HT1080 (cell line): ENCODE measurements at places on chromosomes 16 and 17. TPM values are rescaled to one million over a fixed set of nuclear protein-coding genes. Genes with fewer than 3 reads are reported as not detected.

DNA sequence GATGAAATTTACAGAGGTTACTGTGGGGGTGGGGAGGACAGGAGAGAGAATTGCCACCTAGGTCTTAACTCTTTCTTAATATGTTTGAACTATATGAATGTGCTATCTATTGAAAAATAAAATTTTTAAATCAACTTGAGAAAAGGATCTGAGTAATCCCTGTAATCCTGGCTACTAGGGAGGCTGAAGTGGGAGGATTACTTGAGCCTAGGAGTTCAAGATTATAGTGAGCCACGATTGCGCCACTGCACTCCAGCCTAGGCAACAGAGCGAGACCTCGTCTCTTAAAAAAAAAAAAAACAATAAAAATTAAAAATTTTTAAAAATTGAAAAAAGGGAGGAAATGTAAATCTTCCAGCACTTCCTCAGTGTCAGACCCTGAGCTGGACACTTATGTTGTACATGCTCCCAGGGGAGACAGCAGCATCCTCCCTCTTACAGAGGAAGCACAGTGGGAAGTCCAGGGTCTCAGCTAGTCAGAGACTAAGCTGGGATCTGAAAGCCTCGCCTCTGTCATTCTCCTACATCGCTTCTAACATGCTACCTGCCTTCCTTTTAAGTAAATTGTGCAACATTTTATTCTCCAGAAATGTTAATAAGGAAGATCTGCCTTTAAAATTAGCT lies 21.9 kb downstream of the PMM2 start:
- DNase-seq: no peak

DNA sequence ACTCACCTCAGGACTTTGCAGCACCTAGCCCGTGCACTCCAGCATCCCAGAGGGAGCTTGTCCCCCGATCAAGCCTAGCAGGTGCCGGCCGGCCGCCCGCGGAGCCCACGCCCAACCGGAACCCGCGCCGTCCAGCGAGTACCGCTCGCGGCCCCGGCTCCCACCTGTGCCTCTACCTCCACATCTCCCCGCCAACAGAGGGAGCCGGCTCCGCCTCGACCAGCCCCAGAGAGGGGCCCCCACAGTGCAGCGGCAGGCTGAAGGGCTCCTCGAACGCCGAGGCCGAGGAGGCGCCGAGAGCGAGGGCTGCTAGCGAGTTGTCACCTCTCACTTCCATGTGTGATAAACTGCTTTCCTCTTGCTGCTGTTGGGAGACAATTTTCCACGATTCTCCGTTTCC lies 41.1 kb upstream of the DHRS7B start:
- no peak for DNase-seq

DNA sequence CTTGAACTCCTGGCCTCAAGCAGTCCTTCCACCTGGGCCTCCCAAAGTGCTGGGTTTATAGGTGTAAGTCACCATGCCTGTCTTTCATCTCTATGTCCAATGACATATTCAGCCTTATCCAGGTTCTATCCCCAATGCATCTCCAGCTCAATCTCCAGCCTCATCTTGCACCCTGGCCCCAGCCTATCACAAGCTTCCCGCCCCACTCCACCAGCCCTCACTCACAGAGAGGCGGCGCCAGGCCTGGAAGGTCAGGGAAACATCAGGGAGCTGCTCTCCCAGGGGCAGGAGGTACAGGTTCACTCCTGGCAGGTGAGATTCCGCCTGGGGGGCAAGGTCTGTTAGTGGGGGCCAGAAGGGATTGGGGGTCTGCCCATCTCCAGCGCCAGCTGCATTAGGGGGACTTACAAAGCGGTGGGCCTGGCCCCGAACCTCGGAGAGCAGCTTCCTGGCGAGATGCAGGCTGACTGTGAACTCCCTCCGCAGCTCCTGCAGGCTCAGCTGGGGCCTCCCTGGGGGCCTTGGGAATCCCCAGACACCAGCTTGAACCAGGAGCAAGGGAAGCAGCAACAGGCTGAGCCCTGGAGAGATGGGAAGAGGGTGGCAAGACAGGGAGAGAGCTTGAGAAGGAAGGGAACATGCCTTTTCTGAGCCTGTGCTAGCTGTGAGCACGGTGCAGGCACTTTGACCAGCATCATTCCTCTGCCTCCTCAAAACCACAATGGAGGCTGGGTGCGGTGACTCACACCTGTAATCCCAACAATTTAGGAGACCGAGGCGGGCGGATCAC lies 3.0 kb downstream of the IL27 start:
- DNase-seq: peak; percentile 37

DNA sequence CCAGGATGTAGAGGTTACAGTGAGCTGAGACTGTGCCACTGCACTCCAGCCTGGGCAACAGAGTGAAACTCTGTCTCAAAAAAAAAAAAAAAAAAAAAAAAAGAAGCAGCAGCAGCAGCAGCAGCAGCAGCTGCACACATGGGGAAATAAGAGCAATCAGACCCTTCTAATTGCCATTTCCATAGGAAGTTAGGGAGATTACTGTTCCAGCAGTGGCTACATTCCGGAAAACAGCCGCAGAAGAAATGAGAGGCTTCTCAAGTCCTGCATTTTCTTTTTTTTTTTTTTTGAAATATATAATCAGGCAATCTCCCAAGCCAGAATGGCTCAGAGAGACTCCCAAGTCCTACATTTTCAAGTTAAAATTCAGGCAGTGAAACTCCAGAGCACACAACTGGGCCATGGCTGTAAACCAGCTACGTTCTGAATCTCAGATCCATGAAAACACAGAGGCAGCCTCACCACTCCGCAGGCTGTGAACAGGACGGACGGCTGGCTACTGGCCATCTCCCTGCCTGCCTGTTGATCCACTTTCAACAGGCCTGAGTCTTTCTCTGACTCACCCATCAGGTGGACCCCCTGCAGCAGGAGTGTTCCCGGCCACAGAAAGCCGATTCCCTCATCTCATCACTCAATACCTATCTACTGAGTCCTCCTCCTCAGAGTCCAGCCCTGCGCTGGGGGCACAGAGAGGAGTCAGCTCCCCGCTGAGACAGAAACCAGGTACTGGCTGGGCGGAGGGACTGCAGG lies 15.0 kb downstream of the TRPV1 start:
- DNase-seq: peak; percentile 96

- DNase-seq: no peak
Observed at GRCh38 chr17:48413613-48414405, 16.2 kb downstream of the SKAP1 start.

DNA sequence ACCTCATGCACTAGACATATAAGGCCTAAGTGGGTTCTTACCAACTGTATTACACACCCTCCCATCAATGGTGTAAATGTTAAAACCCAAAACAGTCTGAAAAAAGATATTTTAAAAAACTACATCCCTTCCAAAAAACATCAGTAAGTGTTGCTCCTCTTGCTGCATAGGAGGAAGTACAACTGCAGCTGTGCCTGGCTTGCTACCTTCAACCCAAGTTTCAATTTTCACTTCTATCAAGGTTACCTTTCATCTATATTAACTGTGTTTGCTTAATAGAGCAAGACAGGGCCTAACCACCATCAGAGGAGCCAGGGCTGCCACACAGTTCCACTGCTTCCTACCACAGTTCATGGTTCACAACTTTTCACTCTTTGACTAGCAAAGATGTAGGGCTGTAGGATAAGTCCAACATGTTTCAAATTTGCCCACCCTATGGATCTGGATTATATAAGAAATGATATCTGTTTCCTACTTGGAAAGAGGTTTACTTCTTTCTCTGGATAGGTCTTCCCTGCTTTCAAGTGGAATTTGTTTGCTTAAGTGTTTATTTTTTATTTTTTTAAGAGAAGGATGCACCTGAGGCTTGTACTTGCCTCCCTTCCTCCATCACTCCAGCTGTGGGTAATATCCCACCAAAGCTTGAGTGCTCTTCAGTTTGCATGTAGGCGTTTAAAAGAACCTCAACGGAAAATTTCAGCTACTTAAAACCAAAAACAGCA lies 56.7 kb downstream of the GRB7 start:
- no peak for DNase-seq

GRCh38 chr17:13421581-13422130 lies 180.1 kb downstream of the HS3ST3A1 start:
- DNase-seq: peak; percentile 48

DNA sequence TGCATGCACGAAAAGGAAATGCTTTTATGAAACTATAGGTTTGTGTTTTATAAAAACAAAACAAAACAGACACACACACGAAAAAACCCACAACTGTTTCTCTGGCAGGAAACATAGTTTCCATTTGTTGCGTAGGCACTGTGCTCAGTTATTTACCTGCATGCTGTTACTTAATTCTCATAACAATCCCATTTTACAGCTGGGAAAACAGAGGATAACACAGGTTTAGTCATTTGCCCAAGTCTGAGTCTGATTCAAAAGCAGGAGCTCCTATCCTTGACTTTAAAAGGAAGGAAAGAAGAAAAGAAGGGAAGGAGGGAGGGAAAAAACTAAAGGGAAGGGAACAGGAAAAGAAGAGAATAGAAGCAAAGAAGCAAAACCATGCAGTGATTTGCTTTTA lies 117.4 kb downstream of the DNAH3 start:
- no peak for DNase-seq

Gene ATF7IP2
- 3.6 and 6.7 TPM in 2 replicates for total RNA-seq

Gene CRYBA1
- total RNA-seq: not detected in 2 replicates

Gene THOC6
- total RNA-seq: 56.9 and 64.6 TPM in 2 replicates
